ENCODE measurements at places on chromosomes 7 and 10. TPM values are rescaled to one million over a fixed set of nuclear protein-coding genes. Genes with fewer than 3 reads are reported as not detected.

DNA sequence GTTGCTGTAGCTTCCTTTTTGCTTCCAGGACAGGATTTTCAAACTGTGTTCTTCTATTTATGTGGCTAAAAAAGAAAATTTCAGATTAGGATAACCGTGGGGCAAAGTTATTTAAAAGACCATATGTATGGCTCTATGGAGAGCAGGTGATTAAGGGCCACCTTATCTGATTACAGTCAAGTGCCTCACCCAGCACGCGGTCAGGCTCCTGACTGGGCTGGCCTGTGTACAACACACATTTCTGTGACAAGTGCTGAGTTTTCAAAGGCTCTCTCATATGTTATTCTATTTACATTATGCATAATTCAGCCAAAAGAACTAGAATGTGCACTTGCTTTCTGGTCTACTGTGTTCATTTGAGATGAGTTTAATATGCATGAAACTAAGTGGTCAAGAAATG is 547.4 kb downstream of the PHTF2 start:
- no peaks in the 10 kb centered on the region for H3K36me3 ChIP-seq
- no peaks in the 10 kb centered on the region for H3K4me1 ChIP-seq
- no peak overlapping the region for H3K27ac ChIP-seq
- no peak overlapping the region for H3K4me3 ChIP-seq

- H3K36me3 ChIP-seq = no peaks in the 10 kb centered on the region
- peaks cover 11% of the 10 kb centered on the region for H3K4me1 ChIP-seq
- H3K27ac ChIP-seq = peak within 1 kb of the TSS; percentile 100
- peak; percentile 43 for DNase-seq
- no peaks in the 10 kb centered on the region for H3K27me3 ChIP-seq
- peak within 1 kb of the TSS; percentile 88 for H3K4me3 ChIP-seq
Measured at GRCh38 chr10:100999742-101000126, at the start of gene LZTS2. Gene LZTS2 (plus strand): TSS chr10:100999808. CDS start chr10:101002539, 2,731 bp downstream.

GRCh38 chr10:88317099-88317498 is 266.0 kb downstream of the RNLS start:
- H3K4me3 ChIP-seq = no peak overlapping the region
- peaks cover 6% of the 10 kb centered on the region for H3K4me1 ChIP-seq
- H3K27ac ChIP-seq = peak overlapping the region; percentile 69
- DNase-seq = no peak
- no peaks in the 10 kb centered on the region for H3K36me3 ChIP-seq
- H3K27me3 ChIP-seq = no peaks in the 10 kb centered on the region

- no peaks in the 10 kb centered on the region for H3K4me1 ChIP-seq
- no peak overlapping the region for H3K4me3 ChIP-seq
- H3K27me3 ChIP-seq = no peaks in the 10 kb centered on the region
- peak overlapping the region; percentile 34 for H3K27ac ChIP-seq
Measured at GRCh38 chr10:122420624-122421007, 33.8 kb upstream of the ARMS2 start.

DNA sequence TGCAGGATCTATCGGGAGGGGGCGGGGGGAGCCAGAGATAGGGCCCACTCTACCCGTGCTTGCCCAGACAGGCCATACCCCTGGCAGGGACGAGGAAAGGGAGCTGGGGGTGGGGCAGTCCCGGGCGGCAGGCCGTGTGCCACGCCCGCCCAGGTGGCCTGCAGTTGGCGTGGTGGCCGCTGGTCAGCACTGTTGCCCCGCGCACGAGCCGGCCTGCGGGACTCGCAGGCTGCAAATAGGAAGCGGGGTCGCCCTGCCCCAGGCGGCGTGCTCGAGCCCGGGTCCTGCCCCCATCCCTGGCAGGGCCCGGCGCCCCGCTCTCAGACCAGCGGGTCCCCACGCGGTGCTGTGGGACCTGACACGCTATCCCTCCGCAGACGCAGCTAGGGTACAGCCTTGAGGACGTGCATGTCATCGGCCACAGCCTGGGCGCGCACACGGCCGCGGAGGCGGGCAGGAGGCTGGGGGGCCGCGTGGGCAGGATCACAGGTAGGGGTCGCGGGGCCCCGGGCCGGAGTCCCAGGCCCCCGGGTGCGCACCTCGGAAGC is 6.7 kb downstream of the PNLIPRP2 start:
- H3K36me3 ChIP-seq = no peaks in the 10 kb centered on the region
- H3K4me1 ChIP-seq = no peaks in the 10 kb centered on the region
- no peak overlapping the region for H3K27ac ChIP-seq
- no peak for DNase-seq

GRCh38 chr7:17774716-17775288 is 165.5 kb downstream of the SNX13 start:
- no peak overlapping the region for H3K27ac ChIP-seq
- H3K36me3 ChIP-seq = no peaks in the 10 kb centered on the region
- no peaks in the 10 kb centered on the region for H3K27me3 ChIP-seq
- no peak for DNase-seq
- H3K4me1 ChIP-seq = no peaks in the 10 kb centered on the region
- no peak overlapping the region for H3K4me3 ChIP-seq

DNA sequence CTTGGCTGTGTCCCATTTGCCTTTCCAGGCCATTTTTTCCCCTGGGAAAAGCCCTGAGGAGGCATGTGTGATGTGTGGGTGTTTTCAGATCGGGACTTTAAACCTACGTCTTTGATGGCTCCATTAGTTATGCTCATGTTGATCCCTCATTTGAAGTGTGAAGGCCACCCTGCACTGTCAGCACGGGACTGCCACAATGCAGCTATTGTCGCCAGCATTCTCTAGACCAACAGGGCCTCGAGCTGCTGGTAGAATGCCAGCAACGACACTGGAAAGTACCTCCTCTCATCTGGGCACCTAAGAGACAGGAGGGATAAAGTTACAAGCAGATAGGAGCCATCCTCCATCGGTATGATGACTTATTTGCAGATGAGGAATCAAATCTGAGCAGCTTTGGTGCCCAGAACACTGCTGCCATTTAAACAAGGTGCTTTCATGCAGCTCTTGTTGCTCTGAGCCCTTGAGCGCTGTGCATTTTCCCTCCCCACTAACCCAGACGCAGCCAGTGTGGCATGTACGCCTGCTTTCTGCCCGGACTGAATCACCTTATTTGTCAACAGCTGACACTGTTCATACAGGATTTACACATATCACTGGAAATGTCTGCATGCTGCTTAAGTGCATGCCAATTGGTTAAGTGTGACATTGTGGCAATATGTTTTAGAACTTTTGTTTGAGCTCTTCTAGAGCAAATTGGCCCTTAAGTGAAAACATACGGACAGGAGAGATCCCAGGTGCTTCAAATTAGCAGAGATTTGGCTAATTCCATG is 175.0 kb upstream of the PITRM1 start:
- no peak overlapping the region for H3K4me3 ChIP-seq
- H3K27me3 ChIP-seq = no peaks in the 10 kb centered on the region
- H3K27ac ChIP-seq = no peak overlapping the region
- no peak for DNase-seq
- H3K36me3 ChIP-seq = no peaks in the 10 kb centered on the region

DNA sequence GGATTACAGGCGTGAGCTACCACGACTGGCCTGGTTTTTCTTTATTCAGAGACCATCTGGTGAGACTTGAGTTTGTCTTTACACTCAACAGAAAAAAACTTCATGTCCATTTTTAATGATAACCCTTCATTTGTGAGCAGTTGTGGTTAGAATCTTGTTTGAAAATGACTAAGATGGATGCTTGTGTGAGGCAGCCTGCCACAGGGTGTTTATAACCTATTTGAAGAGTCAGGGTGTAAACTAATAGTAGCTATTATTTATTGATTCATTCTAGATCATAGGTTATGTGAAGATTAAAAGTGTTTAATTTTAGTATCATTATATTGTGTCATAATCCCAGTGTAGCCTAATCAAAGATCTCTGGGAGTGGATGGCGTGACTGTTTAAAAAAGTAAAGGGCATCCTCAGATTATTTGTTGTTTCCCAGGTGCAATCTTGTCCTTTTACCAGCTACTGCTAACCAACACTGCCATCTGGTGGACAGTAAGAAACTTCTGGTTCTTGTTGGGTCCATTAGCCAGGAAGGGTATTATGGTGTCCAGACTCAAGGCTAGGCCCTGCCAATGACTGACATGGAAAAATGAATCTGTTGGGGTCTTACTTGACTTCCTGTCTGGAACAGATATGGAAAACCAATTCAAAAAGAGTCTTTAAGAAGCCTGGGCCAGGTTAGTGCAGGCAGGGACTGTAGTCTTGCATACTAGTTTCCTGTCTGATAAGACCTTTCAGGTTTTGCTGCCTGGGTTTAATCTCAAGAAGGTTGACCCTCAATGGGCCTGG is 24.9 kb downstream of the NRBF2 start:
- no peaks in the 10 kb centered on the region for H3K4me1 ChIP-seq
- no peaks in the 10 kb centered on the region for H3K27me3 ChIP-seq
- no peak for DNase-seq
- no peak overlapping the region for H3K27ac ChIP-seq

GRCh38 chr10:23422003-23422411 is 16.9 kb upstream of the OTUD1 start:
- DNase-seq = no peak
- H3K27ac ChIP-seq = no peak overlapping the region
- no peaks in the 10 kb centered on the region for H3K27me3 ChIP-seq
- no peaks in the 10 kb centered on the region for H3K4me1 ChIP-seq
- no peaks in the 10 kb centered on the region for H3K36me3 ChIP-seq

DNA sequence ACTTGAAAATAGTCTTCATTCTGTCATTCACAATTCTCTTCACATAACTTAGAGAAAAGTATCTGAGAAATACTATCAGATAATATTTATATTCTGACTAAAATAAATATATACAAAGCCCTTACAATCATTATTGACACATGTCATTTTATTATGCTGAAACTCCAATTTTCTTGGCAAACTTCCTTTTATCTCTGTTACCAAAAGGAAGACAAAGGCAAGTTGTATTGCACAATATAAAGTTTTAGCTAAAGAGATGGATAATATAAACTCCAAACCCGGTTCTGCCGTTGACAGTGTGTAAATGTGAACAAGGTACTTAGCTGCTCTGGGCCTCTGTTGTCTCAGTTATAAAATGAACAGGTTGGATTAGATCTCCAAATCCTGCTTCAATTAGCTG is 99.0 kb upstream of the MDFIC start:
- H3K4me1 ChIP-seq = peaks cover 5% of the 10 kb centered on the region
- H3K36me3 ChIP-seq = no peaks in the 10 kb centered on the region
- no peak for DNase-seq
- H3K4me3 ChIP-seq = no peak overlapping the region
- no peak overlapping the region for H3K27ac ChIP-seq

GRCh38 chr10:87551326-87551725 is 46.6 kb downstream of the MINPP1 start:
- H3K27me3 ChIP-seq = no peaks in the 10 kb centered on the region
- H3K27ac ChIP-seq = no peak overlapping the region
- H3K36me3 ChIP-seq = no peaks in the 10 kb centered on the region
- no peak overlapping the region for H3K4me3 ChIP-seq
- H3K4me1 ChIP-seq = no peaks in the 10 kb centered on the region

DNA sequence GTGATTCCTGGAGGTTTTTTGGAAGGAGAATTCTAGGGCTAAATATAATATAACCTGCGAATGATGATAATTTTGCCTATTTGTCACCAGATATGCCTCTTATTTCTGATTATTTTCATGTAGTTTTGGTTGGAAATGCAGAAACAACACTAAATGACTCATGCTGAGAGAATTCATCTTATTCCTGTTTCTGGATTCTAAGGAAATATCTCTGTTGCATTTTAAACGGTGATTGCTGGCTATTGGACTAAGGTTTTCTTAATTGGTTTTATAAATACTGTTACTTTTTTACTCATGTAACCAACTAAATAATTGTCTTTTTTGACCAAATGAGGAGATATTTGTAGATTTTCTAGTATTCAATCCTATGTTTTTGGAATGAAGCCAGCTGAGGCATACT is 204.9 kb upstream of the NPSR1 start:
- no peak overlapping the region for H3K4me3 ChIP-seq
- no peaks in the 10 kb centered on the region for H3K4me1 ChIP-seq
- no peak overlapping the region for H3K27ac ChIP-seq

GRCh38 chr10:123241391-123242141 is 87.4 kb downstream of the BUB3 start:
- H3K4me1 ChIP-seq = no peaks in the 10 kb centered on the region
- no peak for DNase-seq
- H3K27me3 ChIP-seq = no peaks in the 10 kb centered on the region
- H3K27ac ChIP-seq = no peak overlapping the region
- H3K36me3 ChIP-seq = no peaks in the 10 kb centered on the region

DNA sequence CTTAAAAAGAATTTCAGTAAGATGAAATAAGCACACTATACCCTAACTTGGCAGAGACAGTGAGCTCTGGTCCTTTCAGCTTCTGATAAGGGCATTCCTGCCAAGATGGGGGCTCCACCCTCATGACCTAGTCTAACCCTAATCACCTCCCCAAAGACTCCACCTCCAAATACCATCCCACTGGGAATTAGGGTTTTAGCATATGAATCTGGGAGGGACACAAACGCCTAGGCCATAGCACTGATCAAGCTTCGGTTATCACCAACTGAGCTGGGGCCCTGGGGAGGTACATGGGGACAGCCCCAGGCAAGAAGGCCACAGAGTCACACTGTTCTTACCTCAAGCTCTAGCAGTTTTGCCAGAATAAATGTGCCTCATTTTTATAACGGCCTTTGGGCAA is 31.4 kb downstream of the PALS2 start:
- no peak for DNase-seq
- no peaks in the 10 kb centered on the region for H3K4me1 ChIP-seq
- no peak overlapping the region for H3K4me3 ChIP-seq

- H3K4me3 ChIP-seq = no peak overlapping the region
- peaks cover 13% of the 10 kb centered on the region for H3K4me1 ChIP-seq
- H3K27ac ChIP-seq = no peak overlapping the region
- no peaks in the 10 kb centered on the region for H3K36me3 ChIP-seq
- DNase-seq = no peak
- H3K27me3 ChIP-seq = no peaks in the 10 kb centered on the region
Measured at GRCh38 chr10:113007343-113007771, 57.3 kb downstream of the TCF7L2 start.

- H3K36me3 ChIP-seq = no peaks in the 10 kb centered on the region
- H3K27ac ChIP-seq = peak overlapping the region; percentile 68
- no peaks in the 10 kb centered on the region for H3K27me3 ChIP-seq
- H3K4me3 ChIP-seq = no peak overlapping the region
- peaks cover 12% of the 10 kb centered on the region for H3K4me1 ChIP-seq
- peak; percentile 51 for DNase-seq
Measured at GRCh38 chr10:29828440-29828894, 193.7 kb upstream of the SVIL start.

DNA sequence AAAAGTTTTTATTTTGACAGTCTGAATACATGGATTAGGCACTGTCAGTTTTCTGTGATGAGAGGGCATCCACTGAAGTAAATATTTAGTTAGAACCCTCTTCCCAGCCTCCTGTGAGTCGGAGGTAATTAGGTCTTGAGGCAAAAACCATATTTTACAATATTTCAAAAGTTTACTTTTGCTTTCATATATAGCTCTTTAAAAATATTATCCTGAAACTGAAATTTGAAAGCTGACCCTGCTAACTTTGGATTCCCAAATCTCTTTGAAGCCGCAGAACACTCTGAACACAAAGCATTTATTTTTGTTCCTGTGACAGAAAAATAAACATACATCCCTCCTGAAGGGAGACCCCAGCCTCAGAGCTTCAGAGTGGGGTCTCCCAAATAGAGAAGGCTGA is 317.4 kb downstream of the KIF20B start:
- no peaks in the 10 kb centered on the region for H3K36me3 ChIP-seq
- no peaks in the 10 kb centered on the region for H3K27me3 ChIP-seq
- H3K4me3 ChIP-seq = no peak overlapping the region
- DNase-seq = no peak
- H3K27ac ChIP-seq = no peak overlapping the region
- no peaks in the 10 kb centered on the region for H3K4me1 ChIP-seq

ZDHHC6 gene
- 22.9 TPM for total RNA-seq

CLRN3 gene
- total RNA-seq = not detected
